ENCODE measurements at places on chromosomes 5 and 9.

DNA sequence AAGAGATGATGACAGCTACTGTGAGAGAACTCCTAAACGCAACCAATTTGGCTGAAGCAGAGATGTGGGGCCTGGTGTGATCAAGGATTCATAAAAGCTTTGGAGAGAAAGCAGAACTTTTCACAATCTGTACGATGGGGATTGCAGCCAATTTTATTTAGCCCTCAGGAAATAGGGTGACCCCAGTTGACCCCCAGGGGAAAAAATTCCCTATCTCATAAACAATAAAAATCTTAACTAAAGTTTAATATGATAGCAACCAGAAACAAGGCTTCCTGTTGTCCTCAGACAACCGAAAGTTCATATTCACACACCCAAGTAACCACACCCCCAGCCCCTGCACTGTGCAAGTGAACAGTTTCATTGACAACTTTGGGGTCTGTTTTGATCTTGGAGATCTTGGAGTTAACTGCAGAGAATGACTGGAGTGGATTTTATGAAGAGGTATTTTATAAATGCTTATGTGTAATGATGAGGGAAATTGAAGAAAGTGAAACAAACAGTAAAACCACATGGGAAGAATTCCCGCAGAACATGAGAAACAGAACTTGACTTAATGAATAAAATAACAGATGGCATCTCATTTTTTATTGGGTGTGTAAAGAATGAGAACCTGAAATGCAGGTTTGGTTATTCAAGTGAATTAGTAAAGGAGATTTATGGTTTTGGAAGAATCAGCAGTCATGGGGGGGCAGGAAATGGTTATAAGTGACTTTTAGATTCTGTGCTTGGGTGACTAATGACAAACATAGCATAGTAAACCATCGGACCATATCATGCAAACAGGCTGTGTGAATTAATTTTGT is 94.5 kb downstream of the PDE4D start:
- DNase-seq = no peak

- DNase-seq = no peak
These were observed 356.5 kb downstream of the CDH9 start for GRCh38 chr5:26681861-26682260.

DNA sequence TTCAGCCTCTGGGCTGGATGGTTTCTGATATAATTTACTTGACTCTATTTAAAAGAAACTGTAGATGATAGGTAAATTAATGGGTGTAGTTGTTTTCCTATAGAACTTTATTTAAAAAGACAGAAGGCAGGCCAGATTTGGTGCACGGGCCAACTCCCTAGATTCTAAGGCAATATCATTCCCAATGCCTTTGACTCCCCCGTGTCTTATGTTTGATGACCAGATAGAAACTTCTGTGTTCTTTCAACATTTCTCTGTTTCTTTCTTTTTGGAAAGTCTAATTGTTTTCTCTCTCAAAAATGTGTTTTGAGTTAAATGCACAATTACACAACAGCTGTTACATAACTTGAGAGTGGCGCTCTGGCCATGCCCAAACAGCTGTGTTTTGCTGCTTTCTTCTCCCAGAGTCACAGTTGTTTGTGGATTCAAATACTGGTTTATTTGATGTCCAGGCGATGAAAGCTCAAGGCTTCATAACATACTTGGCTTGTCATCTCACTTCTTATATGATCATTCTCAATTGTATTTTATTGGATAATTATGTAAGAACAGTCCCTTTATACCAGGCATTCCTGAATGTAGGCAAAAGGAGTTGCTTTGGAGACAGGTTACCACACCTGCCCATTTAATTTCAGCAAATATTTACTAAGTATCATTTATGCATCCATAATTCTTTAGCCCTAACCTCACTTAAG is 1.7 kb upstream of the ALDH1A1 start:
- DNase-seq = no peak

DNA sequence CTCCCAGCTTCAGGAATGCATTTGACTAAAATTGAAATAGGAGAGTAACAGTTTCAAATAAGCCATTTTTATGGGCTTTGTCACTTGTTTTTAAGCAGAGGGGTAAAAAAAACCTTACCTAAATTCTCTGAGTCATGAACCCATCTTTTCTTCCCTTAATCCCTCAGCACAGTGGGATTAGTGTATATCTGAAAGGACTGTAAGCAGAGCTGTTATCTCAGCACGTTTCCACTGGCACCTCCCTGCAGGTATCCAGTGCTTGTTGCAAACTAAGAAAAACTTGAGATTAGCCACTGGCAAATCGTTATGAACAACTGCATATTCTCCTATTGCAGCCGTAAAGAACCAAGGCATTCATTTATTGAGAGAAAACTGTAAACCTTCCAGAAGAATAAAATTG is 872.7 kb downstream of the EFNA5 start:
- DNase-seq = no peak

DNA sequence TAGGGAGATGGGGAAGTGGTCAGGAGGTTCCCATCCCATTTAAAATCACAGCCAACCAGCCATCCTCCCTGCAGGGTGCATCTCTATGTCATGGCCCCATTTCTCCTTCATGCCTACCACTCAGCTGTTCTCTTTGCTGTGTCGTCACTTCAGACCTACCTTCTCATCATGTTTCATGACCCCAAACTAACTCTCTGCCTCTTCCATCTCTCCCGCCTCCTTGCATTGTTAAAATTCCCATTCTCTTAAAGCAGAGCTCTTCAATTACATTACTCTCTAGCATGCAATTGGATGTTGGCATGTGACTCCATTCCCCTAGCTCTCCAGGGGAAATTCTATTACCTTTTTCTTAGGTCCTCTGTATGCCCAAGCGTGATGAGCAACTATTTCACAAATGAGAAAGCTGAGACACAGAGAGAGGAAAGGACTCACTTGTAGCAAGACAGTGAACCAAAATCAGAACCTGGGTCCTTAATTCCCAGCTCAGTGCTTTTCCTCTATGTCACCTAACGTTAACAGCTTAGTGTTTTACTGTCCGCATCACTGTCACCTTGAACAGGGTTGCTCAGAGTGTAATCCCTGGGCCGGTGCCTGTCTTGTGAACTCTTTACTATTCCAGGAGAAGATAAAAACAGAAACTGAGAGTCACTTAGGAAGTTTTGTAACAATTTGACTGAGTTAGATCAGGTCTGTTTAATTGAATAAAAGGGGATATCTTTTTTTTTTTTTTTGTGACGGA is 28.1 kb downstream of the PDE6A start:
- DNase-seq = no peak

DNA sequence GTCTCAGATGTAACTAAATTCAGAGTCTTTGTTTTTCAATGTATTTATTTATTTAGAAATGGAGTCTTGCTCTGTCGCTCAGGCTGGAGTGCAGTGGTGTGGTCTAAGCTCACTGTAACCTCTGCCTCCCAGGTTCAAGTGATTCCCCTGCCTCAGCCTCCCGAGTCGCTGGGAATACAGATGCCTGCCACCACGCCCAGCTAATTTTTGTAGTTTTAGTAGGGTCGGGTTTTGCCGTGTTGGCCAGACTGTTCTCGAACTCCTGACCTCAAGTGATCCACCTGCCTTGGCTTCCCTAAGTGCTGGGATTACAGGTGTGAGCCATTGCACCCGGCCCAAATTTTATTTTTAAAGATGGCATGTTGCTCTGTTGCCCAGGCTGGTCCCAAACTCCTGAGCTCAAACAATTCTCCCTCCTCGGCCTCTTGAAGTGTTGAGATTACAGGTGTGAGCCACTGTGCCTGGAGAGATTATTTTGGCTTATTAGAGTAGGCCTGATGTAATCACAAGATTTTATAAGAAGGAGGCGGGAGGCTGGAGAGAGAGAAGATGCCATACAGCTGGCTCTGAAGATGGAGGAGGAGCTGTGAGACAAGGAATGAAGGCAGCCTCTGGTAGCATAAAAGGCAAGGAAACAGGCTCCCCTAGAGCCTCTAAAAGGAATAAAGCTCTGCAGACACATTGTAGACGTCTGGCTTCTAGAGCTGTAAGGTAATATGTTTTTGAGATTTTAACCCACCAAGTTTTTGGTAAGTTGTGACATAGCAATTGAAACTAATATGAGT is 12.9 kb upstream of the KLF9 start:
- DNase-seq = no peak

GRCh38 chr5:176899946-176900779 is 1.0 kb upstream of the HK3 start:
- DNase-seq = no peak

GRCh38 chr5:124253203-124253810 is 493.1 kb downstream of the ZNF608 start:
- no peak for DNase-seq

DNA sequence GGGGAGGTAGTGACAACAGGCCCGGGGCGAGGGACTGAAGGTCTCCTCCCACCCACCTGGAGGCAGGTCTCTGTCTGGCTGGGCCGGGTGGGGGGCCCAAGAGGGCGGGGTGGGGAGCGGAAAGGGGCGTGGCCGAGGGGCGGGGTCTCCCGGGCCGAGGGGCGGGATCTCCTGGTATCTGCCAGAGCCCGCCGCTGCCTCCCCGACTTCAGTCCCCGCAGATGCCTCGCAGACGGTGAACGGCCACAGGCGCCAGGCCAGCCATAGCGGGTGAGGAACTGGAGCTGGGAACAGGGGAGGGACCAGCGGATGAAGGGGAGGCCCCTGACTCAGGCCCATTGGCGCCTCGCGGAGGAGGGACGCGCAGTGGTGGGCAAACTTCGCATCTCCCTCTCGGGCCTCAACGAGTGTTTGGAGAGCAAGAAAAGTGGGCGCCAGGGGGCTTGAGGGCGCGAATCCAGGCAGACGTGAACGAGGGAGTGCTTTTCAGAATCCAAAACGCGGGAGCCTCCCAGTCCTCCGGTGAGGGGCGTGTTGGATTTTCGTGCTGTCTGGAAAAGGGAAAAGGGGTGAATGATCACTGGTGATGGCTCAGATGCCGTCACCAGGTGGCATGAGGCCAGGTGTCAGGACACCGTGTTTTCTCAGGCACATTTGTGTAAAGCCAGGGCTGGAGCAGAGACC is at the start of gene ADGRD2:
Gene ADGRD2 (plus strand): TSS at position 211 of the 684 bp plus-strand sequence. CDS start 1,216 bp downstream, outside the sequence.
- no peak for DNase-seq

DNA sequence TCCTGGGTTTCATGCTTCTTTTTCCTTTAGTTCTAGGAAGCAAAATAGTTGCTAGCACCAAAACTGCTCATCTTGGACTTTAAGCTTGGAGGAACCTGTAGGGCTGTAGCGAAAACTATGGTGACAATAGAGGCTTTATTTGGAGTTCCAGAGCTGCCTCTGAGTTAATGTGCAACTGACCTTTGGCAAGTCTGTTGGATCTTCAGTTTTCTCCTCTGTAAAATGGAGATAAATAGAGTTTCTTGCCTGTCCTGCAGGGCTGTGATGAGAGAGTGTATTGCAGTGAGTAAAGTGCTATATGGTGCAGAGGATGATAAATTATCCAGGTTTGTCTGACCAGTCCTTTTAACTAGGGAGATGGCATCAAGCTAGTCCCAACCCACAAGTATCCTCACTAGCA is 417.0 kb downstream of the MAN2A1 start:
- no peak for DNase-seq

GRCh38 chr9:80699511-80699998 is 989.8 kb downstream of the TLE1 start:
- no peak for DNase-seq

GRCh38 chr9:83646500-83647239 is 23.7 kb downstream of the IDNK start:
- DNase-seq = no peak

GRCh38 chr5:133340822-133341221 is 271.5 kb downstream of the FSTL4 start:
- no peak for DNase-seq

GRCh38 chr9:967903-968641 is 8.4 kb upstream of the DMRT3 start:
- no peak for DNase-seq

GRCh38 chr5:140146523-140146842 is 20.7 kb downstream of the IGIP start:
- DNase-seq = no peak

DNA sequence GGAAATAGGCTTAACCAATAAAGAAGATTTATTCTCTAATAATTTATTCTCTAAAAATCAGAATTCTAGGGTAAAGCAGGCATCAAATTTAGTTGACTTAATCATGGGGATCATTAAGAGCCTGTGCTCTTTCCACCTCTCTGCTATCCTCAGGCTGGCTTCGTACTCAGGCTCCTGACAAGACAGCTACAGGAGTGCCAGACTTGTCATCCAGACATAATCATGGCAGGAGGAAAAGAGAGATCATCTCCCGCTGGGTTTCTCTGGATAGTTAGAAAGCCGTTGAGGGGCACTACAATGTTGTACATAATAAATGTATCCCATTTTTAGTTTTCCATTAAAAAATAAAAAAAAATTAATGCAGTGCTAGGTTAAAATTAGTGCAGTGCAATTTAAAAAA is 171.9 kb downstream of the SEC61B start:
- no peak for DNase-seq

DNA sequence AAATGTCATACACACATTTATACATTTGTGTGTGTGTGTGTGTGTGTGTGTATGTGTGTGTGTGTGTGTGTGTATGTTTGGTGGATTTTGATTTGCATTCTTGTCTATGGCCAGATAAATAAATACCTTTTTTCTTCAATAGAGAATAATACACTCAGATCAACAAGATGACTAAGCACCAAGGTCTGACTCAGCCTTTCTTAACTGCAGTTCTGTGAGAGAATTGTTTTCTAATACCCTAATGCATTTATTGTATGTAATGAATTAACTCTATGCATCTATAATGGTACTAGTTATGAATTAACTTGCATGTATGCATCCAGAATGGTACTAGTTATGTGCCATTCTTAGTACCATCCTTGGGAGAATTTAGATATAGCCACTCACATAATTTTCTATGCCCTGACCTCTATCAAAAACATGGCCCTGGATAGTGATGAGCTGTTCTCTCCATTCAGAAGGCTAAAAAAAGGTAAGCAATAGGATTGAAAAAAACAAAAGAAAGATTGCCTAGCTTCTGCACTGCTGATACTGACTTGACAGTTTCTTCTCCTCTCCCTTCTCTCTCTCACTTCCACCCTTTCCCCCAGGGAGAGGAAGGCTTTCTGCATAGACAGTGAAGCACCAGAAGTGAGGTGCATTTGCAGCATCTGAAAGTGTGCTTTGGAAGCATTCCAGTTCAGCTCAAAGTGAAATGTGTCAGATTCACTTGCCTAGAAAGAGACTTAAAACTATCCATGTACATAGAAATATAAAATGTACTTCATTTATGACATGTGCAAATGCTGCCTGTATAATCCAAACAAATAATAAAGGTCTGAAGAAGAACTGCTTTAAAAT is 55.1 kb upstream of the CCDC112 start:
- DNase-seq = no peak

DNA sequence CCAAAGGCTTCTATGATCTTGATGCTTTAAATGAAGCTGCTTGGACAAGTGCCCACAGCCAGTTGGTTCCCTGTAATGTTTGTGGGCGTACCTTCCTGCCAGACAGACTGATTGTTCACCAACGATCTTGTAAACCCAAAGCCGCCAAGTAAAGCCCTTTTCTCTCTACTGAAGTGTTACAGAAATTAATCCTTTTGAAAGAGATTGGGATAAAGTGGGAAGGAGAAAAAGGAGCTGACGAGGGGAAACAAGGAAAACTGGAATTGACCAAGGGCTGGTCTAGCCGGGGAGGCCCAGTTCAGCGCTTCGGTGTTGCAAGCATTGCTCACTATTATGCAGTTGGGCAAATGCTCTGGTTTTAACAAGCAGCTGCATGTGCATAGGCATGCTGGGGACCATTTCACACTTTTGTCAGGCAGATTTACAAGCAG is 53.2 kb downstream of the ZNF474 start:
- no peak for DNase-seq

Measured in stimulated activated CD8-positive, alpha-beta memory T cell treated with anti-CD3 and anti-CD28 coated beads, Interleukin-7, amount 100 ng/mL, for 24 hours (primary cell).